ENCODE measurements at places on chromosomes 3 and 15.

DNA sequence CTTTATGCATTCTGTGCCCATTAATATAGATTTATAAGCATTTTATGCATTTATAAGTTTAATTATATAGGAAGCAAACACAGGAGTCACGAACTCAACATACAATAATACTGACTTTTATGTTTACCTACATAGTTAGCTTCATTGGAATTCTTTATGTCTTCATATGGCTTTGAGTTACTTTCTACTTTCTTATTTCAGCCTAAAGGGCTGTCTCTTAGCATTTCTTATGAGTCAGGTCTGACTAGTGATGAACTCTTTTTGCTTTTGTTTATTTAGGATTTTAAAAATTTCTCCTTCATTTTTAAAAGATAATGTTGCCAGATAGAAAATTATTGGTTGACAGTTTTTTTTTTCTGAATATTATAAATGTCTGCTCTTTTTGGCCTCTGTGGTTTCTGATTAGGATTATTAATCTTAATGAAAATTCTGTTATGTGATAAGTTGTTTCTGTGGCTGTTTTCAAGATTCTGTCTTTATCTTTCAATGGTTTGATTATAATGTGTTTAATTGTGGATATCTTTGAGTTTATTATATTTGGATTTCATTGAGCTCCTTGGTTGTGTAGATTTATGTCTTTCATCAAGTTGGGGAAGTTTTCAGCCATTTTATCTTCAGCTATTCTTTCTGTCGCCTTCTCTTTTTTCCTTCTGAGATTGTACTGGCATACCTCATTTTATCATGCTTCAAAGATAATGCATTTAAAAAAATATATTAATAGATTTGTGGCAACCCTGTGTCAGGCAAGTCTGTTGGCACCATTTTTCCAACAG lies 54.3 kb downstream of the ATP2C1 start:
- no peak for DNase-seq

DNA sequence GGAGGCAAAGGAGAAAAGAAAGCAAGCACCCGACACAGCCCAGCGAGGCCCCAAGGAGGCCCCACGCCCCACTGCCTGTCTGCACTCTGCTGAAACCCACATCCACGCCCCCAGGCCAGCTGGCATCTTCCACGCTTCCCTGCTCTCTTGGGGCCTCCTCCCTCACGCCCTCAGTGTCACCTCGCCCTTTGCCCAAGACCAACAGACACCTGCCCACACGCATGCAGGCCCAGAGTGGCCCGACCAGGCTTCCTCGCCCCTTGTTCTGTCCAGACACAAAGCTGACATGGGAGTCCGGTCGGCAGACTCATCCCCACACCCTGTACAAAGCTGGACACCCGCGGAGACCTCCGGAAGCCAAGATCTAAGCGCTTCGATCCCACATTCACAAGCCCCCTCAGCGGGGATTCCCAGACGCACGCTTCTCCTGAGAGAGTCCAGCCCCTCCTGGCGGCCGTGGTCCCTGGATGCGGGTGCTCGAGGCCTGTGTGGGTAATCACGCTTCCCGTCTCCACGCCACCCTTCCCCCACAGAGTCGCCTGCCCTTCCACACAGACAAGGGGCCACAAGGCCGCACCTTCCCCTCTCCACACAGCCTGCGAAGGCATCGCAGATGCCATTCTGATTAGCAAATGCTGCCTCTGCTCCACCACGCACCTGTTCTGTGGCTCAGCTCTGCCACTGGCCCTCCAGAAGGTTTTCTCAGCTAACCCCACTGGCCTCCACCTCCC lies 176.6 kb downstream of the XXYLT1 start:
- no peak for DNase-seq

DNA sequence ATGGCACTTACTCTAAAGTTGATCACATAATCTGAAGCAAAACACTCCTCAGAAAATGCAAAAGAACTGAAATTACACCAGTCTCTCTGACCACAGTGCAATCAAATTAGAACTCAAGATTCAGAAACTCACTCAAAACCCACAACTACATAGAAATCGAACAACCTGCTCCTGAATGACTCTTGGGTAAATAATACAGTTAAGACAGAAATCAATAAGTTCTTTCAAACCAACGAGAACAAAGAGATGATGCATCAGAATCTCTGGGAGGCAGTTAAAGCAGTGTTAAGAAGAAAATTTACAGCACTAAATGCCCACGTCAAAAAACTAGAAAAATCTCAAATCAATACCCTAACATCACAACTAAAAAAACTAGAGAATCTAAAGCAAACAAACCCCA lies 227.2 kb downstream of the CTNNB1 start:
- no peak for DNase-seq

- no peak for DNase-seq
Observed at GRCh38 chr15:73927003-73927475, 777 bp downstream of the LOXL1 start.

DNA sequence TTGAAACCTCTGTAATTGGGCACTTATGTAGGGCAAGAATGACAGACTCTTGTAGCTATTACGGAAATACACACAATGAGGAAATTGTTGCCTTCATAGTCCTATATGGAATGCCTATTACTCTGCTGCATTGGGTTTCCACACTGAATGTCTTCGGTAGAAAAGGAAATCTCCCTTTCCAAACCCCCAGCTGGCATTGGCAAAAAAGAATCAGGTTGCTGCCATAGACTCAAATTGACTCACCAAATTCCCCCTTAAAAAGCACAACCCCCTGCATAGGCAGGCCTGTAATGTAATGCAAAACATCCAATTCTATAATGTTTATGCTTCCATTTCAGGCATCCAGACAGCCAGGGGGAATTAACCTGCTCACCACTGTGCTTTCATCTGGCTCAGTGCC lies 44.8 kb upstream of the NTRK3 start:
- no peak for DNase-seq

DNA sequence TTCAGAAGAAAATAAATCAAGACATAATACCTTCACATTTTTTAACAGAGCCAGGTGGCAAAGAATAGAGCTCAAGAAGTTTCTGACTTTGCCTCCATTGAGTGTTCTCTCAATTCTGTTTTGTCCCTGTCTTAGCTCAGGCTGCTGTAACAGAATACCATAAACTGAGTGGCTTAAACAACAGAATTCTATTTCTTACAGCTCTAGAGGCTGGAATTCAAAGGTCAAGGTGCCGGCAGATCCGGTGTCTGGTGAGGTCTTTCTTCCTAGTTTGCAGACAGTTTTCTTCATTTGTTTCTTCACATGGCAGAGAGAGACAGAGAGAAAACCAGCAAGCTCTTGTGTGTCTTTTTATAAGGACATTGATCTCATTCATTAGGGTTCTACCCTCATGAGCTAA lies 25.6 kb downstream of the IQCH start:
- DNase-seq: no peak

- no peak for DNase-seq
Observed at GRCh38 chr15:27725731-27726130, 373.4 kb downstream of the OCA2 start.

Data from iPS DF 19.7 (cell line).